Stimulated activated effector memory CD8-positive, alpha-beta T cell treated with anti-CD3 and anti-CD28 coated beads, Interleukin-12 subunit alpha, Interleukin-12 subunit beta, amount 100 ng/mL, for 72 hours (primary cell): ENCODE measurements at places on chromosomes 2 and 18.
A peak's percentile ranks its signal among the peaks of the same experiment; 100 is the strongest.

DNA sequence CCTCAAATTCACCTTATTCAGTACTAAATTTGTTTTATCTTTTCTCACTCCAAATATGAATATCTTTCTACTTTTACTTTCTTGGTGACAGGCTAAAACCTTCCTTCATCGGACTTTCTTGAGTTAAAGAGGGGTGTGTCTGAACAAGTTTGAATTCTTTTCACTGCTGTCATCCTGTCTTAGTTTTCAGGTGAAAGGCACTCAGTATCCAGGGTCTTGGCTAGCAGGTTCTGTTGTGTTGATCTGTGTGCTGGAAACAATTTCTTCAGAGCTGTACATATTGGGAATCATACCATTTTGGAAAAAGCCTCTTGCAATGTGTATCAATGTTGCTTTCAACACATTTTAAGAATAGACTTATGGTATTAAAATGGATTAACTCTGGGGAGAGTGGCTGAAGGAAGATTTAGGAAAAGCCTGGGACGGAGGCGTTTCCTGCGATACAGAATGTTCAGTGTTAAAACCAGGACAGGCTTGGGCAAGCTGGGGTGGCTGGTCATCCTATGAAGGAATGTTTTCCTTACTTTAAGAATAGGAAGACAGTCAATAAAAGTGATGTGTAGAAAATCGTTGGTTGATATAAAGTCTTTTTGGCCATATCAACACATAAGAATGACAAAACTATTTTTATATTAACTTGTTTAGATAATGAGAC, 350.7 kb upstream of the SPRED2 start:
- no peak for DNase-seq

DNA sequence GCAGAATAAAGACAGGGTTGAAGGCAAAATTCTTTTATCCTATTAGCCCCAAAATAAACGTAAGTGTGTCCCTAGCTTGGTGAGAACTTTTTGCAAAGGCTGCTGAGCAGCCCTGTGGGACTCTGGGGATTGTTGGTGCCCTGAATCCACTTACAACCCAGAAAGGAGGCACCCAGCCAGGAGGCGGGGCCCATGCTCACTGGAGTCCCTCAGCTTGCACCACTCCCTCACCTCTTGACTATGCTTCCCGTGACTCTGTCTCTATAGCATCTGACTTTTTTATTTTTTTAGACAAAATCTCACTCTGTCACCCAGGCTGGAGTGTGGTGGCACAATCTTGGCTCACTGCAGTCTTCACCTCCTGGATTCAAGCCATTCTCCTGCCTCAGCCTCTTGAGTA, 15.8 kb upstream of the COL6A3 start:
- no peak for DNase-seq

DNA sequence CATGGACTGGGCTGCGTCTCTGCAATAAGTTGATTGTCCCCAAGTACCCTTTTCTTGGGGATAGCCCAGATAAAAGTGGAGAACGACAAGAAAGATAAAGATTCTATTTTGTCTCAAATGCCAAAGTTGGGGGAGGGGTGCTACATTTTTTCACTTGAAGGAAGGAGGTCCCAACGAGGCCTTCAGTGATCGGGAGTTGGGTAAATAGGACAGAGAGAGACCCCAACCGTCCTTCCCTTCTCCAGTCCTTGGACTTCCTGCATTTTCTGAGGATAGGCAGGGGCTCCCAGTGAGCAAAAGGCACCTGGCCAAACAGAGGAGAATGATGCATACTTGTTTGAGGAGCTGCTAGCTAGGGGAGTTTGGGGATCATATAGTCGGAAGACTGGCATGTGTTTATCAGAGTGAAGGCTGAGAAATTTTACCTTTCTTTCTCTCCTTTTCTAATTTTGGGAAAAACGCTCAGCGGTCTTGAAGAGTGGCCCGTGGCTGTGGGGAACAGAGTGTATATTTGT, 3.5 kb upstream of the EN1 start:
- DNase-seq, result no peak

- no peak for DNase-seq
Observed at GRCh38 chr2:46050489-46050888, 246.7 kb upstream of the EPAS1 start.

DNA sequence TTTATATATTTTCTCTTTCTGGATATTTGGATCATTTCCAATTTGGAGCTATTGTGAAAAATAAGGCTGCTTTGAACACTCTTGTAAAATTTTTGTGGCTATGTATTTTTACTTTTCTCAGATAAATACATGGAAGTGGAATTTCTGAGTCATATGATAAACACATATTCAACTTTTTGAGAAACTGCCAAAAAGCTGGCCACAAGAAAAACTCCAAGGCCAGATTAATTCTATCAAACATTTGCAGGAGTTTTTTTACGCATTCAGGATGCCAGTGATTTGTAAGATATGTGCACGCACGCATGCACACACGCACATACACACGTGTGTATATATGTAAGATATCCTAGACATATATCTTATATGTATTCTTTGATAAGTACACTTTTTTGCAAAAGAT, 477.5 kb upstream of the SPHKAP start:
- no peak for DNase-seq

- no peak for DNase-seq
Observed at GRCh38 chr2:1472350-1472749, 59.1 kb downstream of the TPO start.

DNA sequence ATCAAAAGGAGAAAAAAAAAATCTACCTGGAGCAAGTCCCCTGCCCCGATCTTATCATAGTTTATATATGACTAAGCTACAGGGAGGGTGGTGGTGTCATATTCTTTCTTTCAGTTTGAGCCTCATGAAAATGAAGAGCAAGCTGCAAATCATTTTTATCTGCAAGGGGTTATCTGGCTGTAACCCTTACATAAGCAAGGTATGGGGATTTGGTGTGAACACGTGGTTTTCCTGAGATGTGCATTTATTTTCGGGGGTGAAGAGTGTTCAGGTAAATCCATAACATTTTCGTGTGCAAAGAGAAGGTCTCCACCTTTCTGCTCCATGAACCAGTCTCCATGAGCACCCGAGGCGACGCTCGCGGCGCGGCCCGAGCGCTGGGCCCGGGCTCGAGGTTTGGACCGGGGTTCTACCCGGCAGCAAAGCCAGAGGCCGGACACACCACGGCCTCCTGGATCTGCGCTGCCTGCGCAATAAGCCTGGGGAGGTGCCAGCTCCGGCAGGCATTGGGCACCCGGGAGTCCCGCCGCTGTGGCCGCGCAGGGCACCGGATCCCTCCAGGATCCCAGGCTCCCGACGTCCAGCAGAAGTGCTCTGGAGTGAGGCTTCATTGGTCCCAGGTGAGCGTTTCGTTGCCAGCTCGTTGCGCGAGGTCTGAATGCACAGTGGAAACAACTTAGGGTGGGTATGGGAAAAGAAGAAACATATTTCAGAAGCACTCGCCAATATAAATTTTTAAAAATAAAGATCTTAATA, 36.1 kb upstream of the GPD2 start:
- DNase-seq, result peak; percentile 6

- no peak for DNase-seq
Observed at GRCh38 chr18:50172367-50172766, 22.6 kb downstream of the MYO5B start.

GRCh38 chr2:8134473-8134932, 547.4 kb upstream of the ID2 start:
- DNase-seq, result no peak

DNA sequence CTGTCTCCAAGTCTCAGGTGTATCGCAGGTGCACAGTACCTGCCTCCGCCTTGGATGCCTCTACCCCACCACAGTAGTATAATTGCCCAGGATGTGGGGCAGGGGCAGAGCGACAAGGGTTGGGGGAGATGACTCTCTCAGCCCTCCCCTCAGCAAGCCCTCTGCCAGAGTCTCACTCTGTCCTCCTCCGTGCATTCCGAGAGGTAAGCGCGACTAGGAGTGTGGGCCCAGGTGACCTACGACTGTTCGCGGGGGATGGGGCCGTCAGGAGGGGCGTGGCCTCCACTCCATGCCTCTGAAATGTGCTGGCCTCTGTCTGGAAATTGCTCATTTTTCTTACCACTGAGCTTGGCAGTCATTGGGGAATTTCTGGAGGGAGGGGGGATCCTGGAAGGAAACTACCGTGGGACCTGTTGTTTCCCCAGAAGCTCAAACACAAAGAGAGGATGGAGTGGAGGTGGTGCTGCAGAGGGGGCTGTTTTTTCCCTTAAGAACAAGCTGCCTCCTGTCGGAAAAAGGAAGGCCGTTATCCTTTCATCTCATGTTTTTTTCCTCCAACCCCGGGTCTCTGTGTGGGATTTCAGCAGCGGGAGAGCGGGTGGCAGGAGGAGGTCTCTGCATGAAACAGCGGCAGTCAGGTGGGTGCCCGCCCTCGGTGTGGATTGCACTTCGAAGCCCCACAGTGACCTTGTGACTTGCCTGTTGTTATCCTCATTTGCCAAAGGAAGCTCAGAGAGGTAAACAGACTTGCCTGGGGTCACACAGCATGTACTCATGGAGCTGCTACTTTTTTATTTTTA, 13.0 kb upstream of the RALB start:
- no peak for DNase-seq
